Adipocyte (in vitro differentiated cells): ENCODE measurements at places on chromosomes 3 and 15.

DNA sequence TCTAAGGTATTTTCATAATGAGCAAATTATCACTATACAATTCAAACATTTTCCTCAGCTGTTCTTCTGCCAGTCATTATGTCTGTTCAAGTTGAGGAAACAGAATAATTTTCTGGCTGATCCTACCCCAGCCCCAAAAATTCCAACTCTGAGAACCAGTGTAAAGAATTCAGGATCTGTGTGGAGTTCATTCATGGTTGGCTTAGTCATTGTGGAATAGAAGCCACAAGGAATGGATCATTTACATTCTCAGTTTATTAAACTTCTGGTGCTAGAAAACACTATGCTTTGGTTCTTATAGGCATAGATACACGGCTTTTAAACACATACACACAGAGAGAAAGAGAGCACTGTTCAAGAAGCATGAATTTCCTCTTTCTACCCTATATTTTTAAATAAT is 134.6 kb downstream of the CMSS1 start:
- DNase-seq: peak; percentile 47

GRCh38 chr3:100760377-100760776 is 51.1 kb downstream of the TFG start:
- DNase-seq: no peak

GRCh38 chr15:40063563-40064011 is 24.6 kb upstream of the SRP14 start:
- DNase-seq: peak; percentile 51

- no peak for DNase-seq
Observed at GRCh38 chr3:24197809-24198208, 252.7 kb downstream of the NR1D2 start.

DNA sequence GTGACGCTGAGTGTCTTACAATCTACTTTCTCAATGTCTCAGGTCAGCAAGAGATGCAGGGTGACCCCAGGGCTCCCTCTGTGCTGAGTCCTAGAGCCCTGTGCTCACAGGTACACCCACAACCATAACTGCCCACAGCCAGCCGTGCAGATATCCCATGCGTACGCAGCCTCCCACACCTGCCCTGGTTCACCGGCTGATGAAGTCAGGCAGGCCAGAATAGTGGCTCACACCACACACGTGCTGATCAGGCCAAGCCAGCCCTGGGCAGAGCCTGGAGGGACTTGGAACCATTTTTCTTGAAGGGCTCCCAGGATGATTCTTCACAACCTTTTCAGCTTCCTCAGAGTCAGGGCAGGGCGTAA is 63.6 kb upstream of the RPL32 start:
- no peak for DNase-seq

DNA sequence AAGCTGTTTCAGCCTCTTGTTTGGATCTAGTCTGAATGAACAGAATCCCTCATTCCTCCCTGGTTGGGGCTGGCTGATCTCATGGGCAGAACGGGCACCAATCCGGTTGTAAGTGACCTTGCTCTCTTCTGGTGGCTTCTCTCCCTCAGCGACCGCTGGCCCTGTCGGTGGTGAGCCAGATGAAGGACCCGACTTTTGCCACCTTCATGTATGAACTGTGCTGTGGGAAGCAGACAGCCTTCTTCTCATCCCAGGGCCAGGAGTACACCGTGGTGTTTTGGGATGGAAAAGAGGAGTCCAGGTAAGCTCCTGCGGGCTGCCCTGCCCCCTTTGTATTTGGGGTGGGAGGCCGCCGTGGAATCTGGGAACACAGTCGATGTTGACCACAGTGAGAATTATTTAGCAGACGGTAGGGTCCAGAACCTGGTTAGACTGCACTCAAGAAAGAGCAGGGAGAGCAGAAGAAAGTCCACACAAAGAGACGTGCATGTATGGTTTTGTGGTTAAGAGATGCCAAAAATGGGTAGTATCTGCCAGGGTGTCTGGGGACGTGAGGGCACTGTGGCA is 138.8 kb downstream of the LRRK1 start:
- DNase-seq: no peak

- peak; percentile 28 for DNase-seq
Observed at GRCh38 chr3:196585044-196585757, 16.7 kb downstream of the FBXO45 start.

GRCh38 chr3:139758654-139759291 is 81.0 kb upstream of the NMNAT3 start:
- DNase-seq: peak; percentile 69

DNA sequence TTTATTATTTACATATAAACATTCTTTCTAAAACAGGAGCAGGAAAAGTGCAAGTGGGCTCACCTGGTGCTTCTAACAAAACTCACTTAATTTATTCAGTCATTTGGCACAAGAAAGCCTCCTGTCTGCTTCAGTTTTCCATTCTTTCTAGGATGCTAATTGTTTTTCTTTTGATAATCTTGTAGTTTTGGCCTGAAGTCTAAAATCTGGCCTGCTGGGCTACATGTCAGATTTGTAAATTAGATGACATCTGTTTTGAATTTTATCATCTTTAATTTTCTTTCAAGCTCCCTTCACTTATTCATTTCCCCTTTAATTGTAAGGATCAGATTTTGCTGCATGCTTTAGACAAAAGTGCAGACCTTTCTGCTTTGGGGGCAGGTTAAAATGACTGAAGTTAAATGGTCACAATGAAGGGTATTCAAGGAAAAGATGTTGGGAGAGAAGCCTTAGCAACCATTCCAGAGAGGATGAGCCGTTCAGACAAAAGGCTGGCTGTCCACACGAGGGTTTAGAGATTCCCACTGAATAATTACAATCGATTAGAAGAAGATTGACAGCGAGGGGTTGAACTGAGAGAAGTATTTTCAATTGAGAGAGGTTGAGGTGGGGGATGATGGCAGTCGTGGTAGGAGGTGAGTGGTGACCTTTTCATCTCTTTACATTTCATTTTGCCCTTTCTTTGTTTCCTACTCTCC is 59.9 kb upstream of the PTX3 start:
- peak; percentile 55 for DNase-seq

DNA sequence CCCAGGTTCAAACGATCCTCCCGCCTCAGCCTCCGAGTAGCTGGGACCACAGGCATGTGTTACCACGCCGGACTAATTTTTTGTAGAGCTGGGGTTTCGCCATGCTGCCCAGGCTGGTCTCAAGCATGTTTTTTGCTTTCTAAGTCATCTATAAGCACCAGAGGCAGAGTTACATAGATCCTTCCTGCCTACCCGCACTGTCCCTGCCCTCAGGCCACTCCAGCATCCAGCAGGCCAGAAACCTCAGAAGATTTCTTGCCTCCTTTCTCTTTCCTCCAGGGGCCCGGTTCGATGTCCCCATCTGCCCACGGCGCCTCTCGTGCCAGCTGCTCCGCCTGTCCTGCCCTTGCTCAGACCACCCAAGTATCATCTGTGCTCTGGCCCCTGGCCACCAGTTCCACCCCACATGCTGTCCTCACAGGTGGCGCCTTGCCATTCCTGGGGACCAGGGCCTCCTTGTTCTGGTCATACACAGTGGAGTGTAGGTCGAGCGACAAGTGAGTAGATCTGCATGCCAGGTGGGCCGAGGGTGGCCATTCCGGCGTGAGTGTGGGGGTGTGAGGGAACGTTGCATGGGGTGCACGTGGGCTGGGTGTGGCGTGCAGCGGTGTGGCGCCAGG is 27.3 kb downstream of the KLHDC8B start:
- no peak for DNase-seq

- DNase-seq: no peak
Observed at GRCh38 chr3:70096376-70097066, 97.0 kb downstream of the SAMMSON start.

DNA sequence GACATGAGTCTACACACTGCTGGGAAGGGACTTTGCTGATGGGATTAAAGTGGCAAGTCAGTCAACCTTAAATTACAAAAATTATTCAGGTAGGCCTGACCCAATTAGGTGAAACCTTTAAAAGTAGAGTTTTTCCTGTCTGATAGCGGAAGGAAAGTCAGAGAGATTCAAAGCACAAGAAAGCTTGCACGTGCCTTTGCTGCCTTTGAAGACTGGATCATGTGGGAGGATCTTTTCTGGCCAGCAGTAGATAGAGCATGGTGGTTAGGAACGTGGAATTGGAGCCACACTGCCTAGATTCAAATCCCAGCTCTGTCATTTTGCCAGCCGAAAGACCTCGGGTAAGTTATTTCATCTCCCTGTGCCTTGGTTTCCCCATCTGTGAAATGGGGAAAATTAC is 265.8 kb upstream of the PROK2 start:
- DNase-seq: no peak

DNA sequence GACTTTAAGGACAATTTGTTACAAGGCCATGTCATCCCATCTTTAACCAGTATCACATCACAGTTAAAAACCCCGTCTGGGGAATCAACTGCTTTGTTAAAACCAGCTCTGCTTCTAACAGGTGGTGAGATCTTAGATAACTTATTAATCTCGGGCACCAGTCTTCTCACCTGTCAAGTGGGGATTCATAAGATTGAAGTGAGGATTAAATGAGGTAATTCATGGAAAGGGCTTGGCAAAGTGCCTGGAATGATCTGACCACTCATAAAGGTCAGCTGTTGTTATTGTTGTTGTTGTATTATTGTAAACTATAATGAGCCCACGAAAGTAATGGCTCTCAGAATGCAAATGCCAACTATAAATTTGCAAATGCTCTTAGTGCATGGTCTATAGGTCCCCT is 30.1 kb upstream of the SLC24A5 start:
- DNase-seq: no peak

- peak; percentile 98 for DNase-seq
Observed at GRCh38 chr3:157160658-157161424, 894 bp upstream of the CCNL1 start.

GRCh38 chr3:39137991-39138803 is 15.2 kb downstream of the CSRNP1 start:
- no peak for DNase-seq

DNA sequence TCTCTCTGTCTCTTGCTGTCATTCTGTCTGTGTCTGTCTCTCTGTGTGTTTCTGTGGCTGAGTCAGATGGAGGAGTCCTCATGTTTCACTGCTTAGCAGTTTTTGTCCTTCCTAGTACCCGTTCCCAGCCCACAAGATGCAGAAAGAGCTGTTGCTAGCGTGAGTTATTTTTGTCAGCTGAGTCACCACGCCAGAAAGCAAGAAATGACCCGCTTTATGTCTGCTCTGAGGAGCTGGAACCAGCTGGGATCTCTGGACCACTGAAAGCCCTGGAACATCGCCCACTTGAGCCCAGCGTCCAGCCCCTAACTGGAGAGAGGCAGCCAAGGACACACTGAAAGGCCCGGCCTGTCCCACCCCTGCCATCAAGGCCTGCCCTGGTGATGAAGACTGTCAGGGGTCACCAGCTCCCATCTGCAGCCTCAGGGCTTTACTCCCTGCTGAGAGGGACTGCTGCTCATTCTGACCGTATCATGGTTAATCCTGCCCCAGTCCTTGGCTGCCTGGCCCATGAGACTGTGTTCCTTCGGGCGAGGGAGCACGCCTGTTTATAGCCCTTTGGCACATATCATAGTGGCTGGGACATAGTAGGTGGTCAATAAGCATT is 101.7 kb upstream of the TPM1 start:
- DNase-seq: peak; percentile 96

DNA sequence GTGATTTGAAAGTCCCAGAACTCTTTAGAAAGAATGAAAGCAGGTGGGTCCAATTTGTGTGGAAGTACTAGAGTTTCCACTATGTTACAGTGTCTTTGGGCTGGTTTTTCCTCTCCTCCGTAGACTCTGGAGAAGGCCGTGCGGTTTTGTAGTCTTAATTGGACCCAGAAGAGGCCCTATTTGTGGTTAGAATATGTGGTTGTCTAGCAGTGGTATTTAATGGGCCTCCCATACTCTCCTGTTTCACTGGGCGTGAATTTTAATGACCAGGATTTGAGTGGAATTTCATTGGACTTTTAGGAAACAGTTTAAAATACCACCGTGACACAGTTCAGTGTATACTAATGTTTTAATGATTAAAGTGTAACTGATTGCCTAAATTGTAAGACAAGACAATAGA is 182.3 kb downstream of the BBX start:
- peak; percentile 15 for DNase-seq

- DNase-seq: no peak
Observed at GRCh38 chr3:66019896-66020295, 18.8 kb downstream of the MAGI1 start.
